HEK293T (cell line): ENCODE measurements at places on chromosomes 13 and 19.

DNA sequence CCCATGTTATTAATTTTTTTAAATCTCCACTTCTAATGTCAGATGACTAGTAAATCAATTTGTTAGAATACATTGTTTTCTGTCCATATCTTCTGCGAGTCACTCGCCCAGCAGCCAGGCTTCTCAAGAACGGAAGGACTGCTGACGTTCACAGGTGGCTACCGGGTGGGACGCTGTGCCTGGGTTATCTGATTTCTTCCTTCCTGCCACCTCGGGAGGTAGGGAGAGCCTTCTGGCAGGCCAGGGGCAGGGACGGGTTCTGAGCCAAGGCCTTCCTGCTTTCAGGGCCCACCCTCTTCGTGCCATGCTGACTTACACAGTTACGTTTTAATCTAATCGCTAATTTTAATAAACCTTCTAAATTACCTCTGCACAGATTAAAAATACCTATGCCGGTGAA lies 7.9 kb upstream of the C1QTNF9 start:
- no peak for DNase-seq

DNA sequence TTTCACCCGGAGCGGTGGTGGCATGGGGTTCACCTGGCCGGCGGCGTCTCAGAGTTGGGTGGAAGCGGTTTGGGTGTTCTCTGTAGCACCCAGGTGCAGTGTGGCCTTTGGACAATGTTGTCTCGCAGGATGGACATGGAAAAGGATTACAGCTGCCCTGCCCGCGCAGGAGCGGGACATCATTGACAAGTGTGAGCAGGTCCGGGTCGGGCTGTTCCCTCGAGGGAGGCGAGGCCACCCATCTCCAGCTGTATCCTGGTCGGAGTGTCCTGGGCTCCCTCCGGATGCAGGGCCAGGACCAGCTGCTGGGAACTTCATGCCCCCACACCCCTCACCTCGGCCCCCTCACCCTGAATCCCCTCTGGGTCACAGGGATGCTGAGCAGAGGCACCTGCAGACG lies 7.8 kb upstream of the ZNF14 start:
- peak; percentile 2 for DNase-seq

DNA sequence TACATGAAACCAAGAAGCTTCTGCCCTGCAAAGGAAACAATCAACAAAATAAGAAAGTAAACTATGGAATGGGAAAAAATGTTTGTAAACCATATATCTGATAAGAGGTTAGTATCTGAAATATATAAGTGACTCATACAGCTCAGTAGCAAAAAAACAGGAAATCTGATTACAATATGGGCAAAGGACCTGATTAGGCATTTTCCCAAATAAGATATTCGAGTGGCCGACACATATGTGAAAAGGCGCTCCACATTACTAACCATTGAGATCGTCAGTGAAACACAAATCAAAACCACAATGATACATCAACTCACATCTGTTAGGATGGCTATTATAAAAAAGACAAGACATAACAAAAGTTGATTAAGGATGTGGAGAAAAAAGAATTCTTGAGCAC lies 2818.6 kb upstream of the PCDH20 start:
- DNase-seq: no peak

GRCh38 chr13:35699825-35700510 lies 223.5 kb upstream of the MAB21L1 start:
- no peak for DNase-seq

- DNase-seq: peak; percentile 99
Measured at GRCh38 chr19:50383852-50384684, at the start of gene POLD1. Gene POLD1 (plus strand): TSS chr19:50384347. CDS start chr19:50398852, 14,505 bp downstream.

- DNase-seq: no peak
Measured at GRCh38 chr19:55704494-55705245, 29.6 kb downstream of the EPN1 start.

- no peak for DNase-seq
Measured at GRCh38 chr13:25775986-25776385, 275.8 kb downstream of the SHISA2 start.

- DNase-seq: peak; percentile 82
Measured at GRCh38 chr13:28819735-28820098, 422 bp upstream of the MTUS2 start.

DNA sequence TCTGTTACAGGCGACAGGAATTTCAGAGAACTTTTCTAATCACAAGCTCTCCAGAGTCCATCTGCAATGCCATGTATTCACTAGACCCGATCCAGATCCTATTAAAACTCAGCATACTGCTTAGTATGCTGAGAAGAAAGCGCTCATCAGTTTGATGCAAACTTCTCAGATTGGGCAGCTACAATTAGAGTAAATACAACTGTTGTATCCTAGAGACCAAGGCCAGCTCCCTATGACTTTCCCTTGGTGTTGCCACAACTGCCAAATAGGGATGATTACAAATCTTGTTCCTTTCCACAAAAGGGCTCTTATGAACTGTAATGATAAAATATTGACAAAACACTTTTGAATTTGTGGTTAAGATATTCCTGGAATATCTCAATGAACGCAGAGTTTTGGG lies 191.2 kb downstream of the SPRY2 start:
- DNase-seq: no peak

- peak; percentile 10 for DNase-seq
Measured at GRCh38 chr19:24159707-24160106, 72.7 kb downstream of the ZNF254 start.

GRCh38 chr19:51124729-51125128 lies at the start of gene SIGLEC9:
Gene SIGLEC9 (plus strand): TSS chr19:51124906. CDS start chr19:51124975, 69 bp downstream.
- no peak for DNase-seq

DNA sequence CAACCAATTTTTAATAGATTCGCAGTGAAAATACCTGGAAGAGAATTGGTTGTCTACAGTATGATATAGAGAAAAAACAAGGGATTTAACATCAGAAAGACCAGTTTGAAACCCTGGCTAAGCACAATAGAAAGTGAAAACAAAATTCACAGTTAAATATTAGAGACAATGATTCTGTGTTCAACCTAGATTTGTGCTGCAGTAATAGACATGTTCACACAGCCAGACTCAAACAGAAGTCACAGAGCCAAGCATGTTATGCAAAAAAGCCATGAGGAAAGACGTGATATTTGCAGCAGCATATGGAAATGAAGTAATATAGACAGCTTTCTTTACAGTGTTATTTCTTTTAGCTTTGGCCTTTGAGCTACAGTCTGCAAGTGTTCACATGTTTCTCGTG lies 48.1 kb downstream of the SCEL start:
- DNase-seq: no peak

DNA sequence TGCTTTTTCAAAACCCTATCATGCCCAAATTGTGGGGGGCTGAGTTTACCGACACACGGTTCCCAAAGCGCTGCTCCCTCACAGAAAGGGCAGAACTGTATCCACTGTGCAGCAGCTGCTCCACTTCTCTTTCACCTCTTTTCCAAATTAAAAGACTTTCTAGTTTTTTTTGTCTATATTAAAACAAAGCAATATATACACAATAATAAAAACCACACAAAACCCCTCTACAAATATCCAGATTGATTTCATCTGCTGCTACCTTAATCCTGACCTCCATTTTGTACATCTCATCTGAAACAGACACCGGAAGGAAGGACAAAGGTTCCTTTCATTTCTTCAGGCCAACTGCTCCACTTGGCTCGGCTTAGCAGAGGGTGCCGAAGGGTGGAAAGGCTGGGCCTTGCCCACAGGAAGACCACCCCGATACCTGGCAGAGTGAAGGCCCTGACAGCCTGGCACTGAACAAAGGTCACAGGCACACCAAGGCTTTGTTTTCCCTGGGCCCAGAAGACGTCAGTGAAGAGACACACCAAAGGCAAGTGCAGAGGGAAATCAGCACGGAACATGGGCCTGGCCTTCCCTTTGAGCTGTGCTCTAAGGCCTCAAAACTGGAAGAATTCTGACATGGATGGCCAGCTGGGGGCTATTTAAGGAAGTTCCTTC lies 71.6 kb downstream of the LATS2 start:
- no peak for DNase-seq

- no peak for DNase-seq
Measured at GRCh38 chr13:49711218-49711863, 20.1 kb upstream of the EBPL start.

DNA sequence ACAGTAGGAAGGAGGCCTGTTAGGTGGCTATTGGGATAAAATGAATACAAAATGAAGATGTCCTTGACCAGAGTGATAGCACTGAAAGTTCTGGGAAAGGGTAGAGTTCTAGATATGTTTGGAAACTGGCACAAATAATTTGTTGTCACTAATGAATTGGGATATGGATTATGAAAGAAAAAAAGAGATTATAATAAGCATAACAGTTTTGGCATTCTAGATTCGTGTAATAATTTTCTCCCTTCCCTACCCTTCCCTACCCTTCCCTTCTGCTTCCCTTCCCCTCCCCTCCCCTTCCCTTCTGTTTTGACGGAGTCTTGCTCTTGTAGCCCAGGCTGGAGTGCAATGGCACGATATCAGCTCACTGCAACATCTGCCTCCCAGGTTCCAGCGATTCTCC lies 271.0 kb upstream of the PRR20A start:
- DNase-seq: no peak

GRCh38 chr13:20633802-20634201 lies 66.8 kb downstream of the IFT88 start:
- no peak for DNase-seq

DNA sequence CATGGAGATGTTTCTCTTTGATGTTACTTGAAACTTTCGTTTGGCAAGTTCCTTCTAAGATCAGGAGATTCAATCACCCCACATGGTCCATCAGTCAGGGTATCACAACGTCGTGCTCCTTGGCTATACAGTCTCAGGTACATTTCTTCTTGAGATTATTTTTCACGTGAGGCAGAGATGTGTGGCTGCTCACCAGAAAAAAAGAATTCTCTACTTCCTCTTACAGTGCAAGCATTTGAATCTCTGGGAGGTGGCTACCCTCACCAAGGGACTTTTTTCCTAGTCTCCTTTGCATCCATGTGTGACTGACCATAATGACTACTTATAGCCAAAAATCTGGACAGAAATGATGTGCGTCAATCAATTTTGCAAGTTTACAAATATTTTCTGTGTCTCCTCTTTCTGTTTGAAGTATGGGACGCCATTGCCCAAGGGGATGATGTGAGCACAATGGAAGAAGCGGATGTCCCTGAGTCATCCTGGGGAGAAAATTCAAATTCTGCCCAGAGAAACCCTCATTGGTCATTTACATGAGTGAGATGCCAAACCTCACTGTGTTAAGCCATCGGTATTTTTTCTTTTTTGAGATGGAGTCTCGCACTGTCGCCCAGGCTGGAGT lies 8.6 kb upstream of the LAIR2 start:
- DNase-seq: no peak

- DNase-seq: no peak
Measured at GRCh38 chr13:57017357-57017756, 123.4 kb upstream of the PRR20A start.

GRCh38 chr13:113499936-113500335 lies 9.4 kb upstream of the DCUN1D2 start:
- DNase-seq: no peak

- no peak for DNase-seq
Measured at GRCh38 chr13:59801107-59801880, 362.4 kb downstream of the DIAPH3 start.

GRCh38 chr19:6532244-6532999 lies 1.6 kb downstream of the TNFSF9 start:
- DNase-seq: no peak

DNA sequence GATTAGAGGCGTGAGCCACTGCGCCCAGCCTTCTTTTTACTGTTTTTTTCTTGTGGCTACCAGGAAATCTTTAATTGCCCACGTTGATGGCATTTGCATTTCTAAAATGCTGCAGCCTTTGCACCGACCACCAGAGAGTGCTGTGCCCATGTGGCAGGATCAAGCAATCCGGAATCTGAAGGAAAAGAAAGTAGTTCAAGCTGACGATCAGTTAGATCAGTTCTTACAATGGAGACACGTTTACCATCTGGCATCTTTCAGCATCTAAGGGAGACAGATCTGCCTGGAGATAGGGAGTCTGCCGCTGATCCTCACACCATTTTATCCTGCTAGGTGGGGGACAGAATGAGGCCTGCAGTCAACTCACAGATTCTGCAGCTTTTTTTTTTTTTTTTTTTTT lies 19.9 kb downstream of the TINCR start:
- peak; percentile 70 for DNase-seq

DNA sequence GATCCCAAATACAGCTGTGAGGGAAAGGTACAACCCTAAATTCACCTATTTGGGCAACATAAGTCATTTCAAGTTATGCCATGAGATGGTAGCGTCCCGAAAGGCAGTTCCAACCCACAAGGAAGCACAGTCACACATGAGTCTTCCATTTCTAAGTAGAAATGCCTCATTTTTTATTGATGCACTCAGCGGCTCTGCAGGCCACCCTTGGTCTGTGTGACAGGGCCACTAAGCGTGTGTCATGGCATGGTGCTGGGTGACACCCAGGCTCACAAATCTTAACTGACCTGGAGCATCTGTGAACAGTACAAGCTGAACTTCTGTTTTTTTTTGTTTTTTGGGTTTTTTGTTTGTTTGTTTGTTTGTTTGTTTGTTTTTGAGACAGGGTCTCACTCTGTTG lies 15.1 kb downstream of the RAB20 start:
- no peak for DNase-seq

- DNase-seq: no peak
Measured at GRCh38 chr19:37983916-37984315, 76.9 kb downstream of the SIPA1L3 start.

DNA sequence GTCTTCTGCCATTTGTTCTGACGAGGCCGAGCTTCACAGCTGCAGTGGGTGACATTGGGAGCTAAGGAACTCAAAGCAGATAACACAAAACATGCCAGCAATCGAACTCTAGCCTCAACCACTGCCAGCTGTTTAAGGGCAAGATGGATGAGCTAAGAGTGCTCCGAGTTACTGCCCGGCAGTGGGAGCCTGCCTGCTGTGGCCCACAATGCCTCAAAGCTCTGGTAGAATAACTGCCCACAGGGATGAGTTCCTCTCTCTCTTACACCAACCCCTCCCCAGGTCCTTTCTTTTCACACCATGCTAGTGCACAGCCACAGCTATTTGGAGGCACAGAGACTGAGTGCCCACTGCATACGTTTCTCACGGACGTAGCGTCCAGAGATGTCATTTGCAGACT lies 330.5 kb downstream of the FGF9 start:
- no peak for DNase-seq

- no peak for DNase-seq
Measured at GRCh38 chr13:99256709-99257108, 1.5 kb downstream of the GPR18 start.

- DNase-seq: no peak
Measured at GRCh38 chr13:40026741-40027140, 371.3 kb downstream of the COG6 start.

- DNase-seq: no peak
Measured at GRCh38 chr19:18205200-18205892, 1.5 kb upstream of the RAB3A start.

GRCh38 chr19:2538096-2538757 lies 62.3 kb downstream of the GADD45B start:
- no peak for DNase-seq

- no peak for DNase-seq
Measured at GRCh38 chr19:55241935-55242464, 13.4 kb upstream of the TMEM86B start.
